ENCODE measurements at places on chromosomes 7 and 10.

DNA sequence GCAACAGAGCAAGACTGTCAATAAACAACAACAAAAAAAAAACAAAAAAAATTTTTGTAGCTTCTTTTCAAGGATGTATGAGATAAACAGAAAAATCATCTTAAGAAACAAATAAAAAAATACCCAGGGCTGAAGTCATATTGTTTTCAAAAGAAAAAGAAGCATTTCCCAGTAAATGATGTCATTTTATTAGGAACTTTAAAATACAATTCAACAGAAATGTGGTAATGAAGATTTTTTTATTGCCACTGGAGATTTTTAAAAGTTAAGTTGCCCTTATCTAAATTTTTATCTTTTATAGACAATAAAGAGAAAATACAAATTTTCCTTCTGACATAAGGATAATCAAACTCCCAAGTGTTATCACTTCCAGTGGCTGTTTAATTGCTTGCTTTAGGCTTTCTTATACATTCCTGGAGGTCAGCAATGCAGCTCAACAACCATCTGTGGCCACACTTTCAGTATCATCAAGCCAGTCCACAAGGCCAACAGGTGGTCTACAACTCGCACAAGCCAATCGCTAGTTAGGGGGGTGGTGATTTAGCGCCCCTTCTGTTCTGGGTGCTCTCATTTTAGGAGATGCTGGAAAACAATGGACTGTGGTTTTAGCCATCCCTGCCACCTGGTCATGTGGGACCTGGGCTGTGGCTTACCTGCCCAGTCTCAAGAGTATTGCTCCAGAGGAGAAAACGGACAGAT is 10.8 kb downstream of the SEPHS1 start:
- no peak for DNase-seq

DNA sequence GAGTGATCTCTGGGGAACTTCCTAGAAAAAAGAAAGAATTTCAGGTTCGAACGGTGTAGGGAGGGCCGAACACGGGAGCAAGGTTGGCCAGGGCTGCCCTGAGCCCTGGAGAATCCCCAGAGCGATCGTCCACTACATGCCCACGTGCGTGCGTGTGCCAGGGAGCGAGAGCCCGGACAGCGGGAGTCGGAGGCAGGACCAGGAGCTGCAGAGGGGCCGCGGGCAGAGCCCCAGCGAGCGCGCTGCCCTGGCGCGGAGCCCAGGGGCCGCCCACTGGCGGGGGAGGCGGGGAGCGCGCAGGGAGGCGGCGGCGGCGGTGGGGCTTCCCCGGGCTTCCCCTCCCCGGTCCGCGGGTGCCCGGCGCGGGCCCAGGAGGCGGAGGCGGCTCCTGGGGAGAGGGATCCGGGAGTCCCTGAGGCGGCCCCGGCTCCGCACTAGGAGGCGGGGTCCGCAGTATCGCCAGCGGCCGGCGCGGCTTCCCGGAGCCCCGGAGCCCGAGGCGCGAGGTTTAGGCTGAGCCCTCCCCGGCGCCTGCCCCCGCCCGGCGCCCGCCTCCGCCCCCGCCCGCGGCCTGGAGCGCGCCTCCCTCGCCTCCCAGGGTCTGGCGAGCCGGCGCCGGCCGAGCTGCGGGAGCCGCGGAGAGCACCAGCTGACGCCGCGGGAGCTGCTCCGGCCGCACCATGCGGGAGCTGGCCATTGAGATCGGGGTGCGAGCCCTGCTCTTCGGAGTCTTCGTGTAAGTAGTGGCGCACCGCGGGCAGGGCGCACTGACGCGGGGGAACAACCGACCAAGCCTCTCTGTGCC is at the start of gene PLPP4:
TSS of gene PLPP4 (plus strand) at position 602 of the 805 bp plus-strand sequence. CDS start at position 681, 79 bp downstream.
- DNase-seq = no peak

- no peak for DNase-seq
Measured at GRCh38 chr7:4028221-4028620, 653.9 kb upstream of the FOXK1 start.

DNA sequence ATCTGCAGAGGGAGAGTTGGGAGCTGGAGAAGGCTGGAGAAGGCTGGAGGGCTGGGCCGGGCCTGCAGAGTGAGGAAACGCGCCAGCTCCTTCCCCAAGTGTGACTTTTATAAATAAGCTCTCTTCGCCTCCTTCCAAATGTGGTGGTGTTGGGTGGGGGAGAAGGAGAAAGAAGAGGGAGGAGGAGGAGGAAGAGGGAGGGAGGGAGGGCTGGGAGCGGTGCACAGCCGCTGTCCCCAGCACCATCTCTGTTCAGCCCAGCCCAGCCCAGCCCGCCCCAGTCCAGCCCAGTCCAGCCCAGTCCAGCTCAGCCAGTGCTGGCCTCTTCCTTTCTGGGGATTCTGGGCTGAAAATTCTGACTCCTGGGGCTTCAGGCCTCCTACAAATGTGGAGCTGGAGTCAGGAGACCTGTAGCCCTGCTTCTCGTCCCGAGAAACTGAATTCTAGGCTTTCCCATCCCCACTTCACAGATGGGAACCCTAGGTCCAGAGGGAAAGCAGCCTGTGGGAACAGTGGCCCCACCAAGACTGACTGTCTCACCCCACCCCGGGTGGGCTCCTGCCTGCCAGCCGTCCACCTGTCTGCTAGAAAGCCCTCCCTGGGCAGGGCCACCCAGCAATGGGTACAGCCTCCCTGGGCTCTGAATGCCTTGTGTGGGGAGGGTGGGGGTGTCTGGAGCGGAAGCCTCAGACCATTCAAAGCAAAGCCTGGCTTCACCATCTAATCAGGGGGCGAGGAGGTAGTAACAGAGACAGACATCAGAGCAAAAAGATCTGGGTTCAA is 2.3 kb downstream of the STX1A start:
- DNase-seq = no peak

GRCh38 chr7:46939089-46939488 is 642.8 kb downstream of the TNS3 start:
- DNase-seq = no peak

GRCh38 chr7:25215694-25216335 is 12.5 kb downstream of the NPVF start:
- DNase-seq = no peak

GRCh38 chr7:13055732-13056368 is 368.4 kb downstream of the ARL4A start:
- DNase-seq = no peak

GRCh38 chr10:69884686-69885085 is 83.0 kb downstream of the COL13A1 start:
- DNase-seq = no peak

- DNase-seq = no peak
Measured at GRCh38 chr10:52517012-52517411, 202.9 kb downstream of the DKK1 start.

- no peak for DNase-seq
Measured at GRCh38 chr10:104641187-104641936, at the start of gene SORCS3. TSS of gene SORCS3 (plus strand) at chr10:104641290.

GRCh38 chr7:738723-739454 is 11.8 kb upstream of the PRKAR1B start:
- DNase-seq = no peak

DNA sequence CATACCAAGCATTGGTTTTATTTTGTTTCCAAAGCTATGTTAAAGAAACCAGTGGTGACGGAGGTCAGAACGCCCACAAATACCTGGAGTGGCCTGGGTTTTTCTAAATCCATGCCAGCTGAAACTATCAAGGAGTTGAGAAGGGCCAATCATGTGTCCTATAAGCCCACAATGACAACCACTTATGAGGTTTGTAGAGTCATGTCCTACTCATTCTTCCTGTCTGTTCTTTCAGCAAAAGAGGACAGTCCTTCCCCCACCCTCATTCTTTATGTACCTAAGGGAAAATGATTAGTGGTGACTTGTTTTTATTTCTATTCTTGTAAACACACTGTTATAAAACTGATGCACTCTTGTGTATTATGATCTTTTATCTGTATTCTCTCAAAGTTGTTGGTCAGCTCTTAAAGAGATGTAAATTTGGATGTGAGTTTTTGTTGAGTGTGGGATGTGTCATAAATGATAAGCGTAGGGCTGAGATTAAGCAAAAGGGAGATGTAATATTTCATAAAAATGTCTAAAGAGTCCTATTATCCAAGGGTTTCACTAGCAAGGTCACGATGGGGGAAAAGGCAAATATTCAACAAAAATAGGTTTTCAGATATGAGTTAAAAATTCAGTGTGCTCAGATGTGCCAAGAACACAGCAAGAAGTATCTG is 294.4 kb downstream of the BICC1 start:
- no peak for DNase-seq

DNA sequence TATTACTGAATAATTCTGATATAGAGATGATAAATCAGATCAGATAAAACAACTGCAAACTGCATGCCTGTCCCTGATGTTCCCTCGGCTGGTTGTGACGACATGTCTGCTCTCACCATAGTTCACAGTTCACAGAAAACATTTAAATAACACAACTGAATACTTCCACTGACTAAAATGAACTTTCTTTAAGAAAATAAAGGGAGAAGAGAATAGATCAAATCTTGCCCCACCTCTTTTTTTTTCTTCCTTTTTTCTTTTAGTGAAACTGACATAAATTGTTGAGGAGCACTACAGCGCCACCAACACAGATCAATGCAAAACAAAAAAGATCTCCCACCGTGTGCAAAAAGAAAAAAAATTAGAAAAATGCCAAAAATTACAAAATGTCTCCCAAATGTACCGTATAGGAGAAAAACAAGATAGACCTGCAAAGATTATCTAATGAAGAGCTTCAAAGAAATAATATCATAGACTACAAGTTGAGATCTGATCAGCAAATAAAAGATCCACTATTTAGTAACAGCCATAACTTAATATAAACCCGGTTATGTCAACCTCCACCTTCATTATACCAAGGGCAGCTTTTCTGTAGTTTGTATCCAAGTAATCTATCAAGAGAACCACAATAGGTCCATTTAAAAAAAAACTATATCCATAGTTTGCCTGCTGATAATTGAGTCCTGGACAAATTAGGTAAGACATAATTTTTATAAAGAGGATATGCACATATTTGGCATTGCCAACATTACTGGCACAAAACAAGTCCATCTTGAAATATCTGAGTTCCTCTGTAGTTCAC is 30.7 kb upstream of the EPC1 start:
- DNase-seq = no peak

DNA sequence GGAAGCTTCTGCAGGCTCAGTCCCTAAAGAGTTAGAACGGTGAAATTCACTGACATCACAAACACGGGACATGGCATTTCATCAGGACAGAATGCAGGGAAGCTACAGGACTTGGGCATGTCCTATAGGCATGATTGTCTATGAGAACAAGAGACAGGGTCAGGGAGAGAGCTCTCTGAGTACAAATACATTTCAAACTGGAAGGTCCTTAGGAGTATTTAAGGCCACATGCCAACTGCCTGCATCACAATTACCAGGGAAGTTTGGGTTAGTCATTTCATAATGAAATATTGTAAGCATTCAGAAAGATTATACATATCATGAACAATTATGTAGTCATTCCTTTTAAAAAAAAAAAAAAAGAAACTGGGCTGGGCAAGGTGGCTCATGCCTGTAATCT is 71.3 kb downstream of the CREB3L2 start:
- DNase-seq = no peak

- no peak for DNase-seq
Measured at GRCh38 chr10:85060944-85061343, 732.6 kb downstream of the CCSER2 start.

DNA sequence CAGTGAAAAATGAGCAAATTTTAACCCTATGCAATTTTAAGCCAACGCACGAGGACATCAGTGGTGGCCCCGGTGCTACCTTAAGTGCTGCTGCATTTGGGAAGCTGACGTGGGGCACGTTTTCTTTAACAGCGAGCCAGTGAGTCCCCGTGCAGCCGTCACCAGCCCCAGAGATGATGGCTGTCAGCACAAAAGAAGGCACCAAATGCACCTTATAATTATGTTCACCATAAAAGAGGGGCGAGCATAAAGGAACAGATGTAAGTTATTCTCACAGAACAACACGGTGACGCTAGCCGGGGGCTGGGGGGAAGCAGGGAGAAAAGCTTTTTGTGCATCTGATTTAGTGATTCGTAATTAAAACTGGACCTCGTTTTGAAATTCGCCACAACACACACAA is 260.1 kb downstream of the DNAJB6 start:
- no peak for DNase-seq

- DNase-seq = no peak
Measured at GRCh38 chr7:119640326-119640725, 632.6 kb upstream of the KCND2 start.

GRCh38 chr7:12549106-12549505 is 21.4 kb upstream of the SCIN start:
- no peak for DNase-seq

DNA sequence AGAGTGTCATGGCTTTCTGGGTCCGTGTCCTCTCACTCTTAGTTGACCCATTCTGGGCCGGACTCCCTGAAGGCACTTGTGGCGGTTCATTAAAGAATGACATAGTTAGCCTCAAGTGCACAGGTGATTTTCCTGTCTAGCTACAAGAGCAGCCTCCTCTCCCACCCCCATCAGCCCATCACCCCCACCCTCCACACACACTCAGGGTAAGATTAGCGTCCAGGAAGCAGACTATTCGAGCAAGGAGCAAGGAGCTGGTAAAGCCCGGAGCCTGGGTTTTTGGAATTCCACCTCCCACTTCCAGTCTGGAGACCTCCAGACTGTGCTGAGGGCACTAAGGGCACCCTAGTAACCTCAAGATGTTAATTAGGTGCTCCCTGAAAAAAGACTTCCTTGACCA is 39.5 kb downstream of the TACR2 start:
- DNase-seq = no peak

DNA sequence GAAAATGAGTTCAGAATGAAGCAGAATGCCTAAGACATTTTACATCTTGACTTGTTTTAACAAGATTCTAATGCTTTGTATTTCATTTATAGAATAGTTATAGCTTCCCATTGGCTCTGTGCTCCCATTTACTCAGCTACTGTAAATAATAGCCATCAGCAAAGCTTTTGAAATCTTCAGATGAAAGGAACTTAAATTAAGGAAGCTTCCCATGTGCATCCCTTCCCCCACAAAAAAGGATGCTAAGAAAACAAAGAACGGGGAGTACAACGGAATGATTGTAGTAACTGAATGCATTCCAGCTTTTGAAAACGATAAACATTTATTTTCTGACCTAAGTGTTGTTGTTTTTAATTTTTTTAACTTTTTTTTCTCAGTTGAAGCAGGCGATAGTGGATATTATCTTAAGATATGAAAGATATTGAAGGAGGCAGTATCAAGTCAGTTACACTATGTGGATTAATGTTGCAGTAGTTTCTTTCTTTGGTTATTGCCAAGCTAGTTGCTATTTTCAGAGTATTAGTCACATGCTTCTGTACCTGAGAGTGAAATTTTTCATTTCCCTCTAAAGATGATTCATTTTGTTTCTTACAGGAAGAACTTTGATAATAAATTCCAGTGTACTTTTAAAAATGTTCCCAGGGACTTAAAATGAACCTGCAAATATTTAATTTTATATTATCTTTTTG is 129.2 kb downstream of the KCND2 start:
- DNase-seq = no peak

GRCh38 chr7:41576166-41576565 is 126.7 kb downstream of the INHBA start:
- DNase-seq = no peak
